Head of caudate nucleus (tissue), 42 donors: ENCODE measurements at places on chromosomes 1 and 21.
A peak's percentile ranks its signal among the peaks of the same experiment; 100 is the strongest.

DNA sequence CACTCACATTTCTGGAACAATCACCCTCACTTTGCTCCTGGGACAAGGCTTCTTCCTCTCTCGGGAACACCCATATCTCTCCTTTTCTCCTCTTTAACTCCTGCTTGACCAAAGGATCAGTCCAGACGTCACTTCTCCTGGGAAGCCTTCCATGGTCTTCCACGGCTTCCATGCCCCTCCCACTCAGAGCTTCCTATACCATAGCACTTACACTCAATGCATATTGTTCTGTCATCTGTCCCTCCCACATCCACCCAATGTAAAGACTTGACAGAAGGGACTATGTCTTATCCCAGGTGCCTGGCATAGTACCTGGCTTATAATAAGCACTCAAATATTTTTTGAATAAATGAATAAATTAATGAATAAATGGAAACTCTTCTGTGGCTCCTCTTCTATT is 28.2 kb downstream of the CD34 start:
- no peak for DNase-seq

GRCh38 chr1:54157401-54157800 is 4.6 kb upstream of the CDCP2 start:
- no peak for DNase-seq

DNA sequence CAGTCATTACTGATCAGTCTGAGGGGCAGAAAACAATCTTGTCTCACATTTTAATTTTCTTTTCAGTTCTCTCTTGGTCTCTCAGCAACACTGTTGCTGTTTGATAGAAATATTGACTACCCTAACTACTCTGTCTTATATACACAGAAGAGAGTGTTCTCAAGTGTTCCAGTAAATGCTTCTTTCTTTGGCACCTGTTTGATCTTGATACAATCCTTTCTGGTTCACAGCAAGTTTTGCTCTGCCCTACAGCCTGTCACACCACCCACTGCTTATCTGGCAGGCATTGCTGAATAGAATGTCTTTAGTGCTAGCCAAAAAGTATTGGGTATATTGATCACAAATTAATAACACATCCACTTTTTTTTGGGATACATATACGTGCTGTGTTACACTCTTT is 75.7 kb upstream of the WLS start:
- no peak for DNase-seq

GRCh38 chr1:230507666-230508402 is 81.7 kb upstream of the PGBD5 start:
- DNase-seq, result peak; percentile 79

DNA sequence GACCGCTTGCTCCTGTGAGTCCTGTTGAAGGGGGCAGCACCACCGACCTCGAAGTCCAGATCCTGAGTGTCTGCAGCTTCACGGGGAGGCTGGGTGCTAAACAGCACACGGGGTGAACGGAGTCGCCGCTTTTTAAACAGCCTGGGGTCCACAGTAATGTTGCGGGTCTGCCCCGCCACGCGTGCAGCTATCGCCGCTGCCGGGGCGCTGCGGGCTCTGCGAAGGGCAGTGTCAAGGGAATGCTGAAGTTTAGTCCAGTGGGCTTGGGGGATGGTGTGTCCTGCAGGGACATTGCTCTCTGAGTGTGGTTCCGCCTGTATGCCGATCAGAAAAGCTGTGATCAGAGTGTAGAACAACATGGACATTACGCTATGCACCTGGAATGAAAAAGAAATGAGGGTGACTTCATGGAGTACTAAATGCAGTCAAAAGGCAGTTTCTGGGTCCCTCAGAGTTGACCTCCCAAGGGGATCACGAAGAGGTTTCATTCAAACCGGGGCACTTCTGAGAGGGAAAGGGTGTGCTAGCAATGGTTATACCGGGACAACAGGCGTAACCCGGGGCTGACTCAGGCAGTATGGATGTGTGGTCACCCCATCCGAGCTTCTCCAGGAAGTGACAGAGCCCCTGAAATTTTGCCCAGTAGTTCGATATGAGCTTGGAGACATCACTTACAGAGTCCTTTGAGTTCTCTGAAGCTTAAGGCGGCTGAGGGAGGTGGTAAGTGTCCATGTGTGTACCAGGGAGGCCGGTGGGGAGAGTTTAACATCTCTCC is 51.4 kb downstream of the NGF start:
- no peak for DNase-seq

DNA sequence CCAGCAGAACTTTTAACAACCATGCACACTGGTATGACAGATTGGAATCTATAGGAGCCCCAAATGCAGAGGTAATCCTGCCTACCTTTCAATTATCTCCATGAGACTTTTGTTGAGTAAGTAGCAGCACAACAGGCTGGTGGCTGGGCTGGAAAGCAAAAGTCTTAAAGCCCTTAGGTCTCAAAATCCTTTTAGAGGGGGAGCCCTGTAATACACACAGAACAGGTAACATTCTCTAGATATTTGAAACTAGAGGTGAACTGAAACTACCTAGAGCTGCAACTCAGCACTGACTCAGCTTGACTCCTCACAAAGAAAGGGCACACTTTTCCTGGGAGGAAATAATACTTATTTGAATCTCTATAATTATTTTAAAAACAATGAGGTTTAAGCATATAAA is 71.5 kb downstream of the CLCA4 start:
- no peak for DNase-seq

- DNase-seq, result no peak
Measured at GRCh38 chr1:28926629-28927265, 12.4 kb downstream of the EPB41 start.

DNA sequence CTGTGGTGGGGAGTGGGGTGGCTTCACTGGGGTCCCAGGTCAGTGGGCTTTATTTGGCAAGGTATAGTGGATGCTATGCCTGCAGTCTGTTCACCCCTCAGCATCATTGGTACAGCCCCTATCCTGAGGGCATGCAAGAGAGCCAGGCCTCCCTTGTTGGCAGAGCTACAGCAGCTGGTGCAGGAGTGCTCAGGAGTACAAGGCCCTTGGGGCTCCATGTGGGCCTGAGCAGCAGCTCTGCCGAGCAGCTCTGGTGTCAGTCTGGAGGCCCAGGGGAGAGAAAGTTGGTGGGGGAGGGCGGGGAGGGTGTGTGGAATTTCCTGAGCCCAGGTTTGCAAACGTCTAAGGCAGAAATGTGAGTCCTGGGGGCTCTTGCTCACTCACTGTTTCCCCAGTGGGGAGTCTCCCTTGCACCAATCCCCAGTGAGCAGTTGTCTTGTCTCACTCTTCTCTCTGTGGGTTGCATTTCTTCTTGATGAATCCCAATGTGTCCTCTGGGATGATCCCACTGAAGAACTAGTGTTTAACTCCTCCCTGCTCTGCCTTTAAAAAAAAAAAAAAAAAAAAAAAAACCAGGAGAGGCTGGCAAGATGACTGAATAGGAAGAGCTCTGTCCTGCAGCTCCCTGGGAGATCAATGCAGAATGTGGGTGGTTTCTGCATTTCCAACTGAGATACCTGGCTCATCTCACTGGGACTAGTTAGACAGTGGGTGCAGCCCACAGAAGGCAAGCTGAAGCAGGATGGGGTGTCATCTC is 39.5 kb upstream of the CYP4X1 start:
- DNase-seq, result no peak

- DNase-seq, result peak; percentile 66
Measured at GRCh38 chr21:35840197-35840799, 220.0 kb downstream of the SETD4 start.

- no peak for DNase-seq
Measured at GRCh38 chr1:51649593-51650091, 32.8 kb downstream of the OSBPL9 start.

DNA sequence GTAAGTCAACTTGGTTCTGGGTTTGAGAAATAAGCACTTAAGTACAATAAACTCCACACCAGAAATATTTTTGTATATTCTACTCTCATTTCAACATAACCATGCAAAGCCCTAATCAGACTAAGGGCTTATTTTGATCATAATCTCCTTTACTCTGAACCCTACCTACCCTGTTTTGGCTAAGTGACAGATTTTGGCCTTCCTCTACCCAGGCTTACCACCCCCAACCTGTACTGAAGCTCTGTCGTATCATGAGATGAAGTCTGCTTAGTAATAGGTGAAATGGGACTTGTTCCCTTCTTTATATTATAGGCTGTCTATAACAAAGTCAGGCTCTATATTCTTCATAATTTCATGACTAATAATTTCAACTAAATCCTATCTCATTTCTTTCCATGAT is 135.5 kb downstream of the RERE start:
- DNase-seq, result no peak

DNA sequence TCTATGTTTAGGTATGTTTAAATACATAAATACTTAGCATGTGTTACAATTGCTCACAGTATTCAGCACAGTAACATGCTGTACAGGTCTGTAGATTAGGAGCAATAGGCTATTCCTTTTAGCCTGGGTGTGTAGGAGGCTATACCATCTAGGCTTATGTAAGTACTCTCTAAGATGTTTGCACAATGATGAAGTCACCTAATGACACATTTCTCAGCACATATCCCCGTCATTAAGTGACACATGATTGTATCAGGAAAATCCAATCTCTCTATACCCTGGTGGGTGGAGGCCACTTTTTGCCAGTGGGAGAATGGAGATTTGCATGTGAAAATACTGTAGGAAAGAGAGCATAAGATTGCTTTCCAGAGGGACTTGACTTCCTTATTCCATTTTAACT is 5.5 kb upstream of the TEDDM1 start:
- no peak for DNase-seq

- DNase-seq, result peak; percentile 33
Measured at GRCh38 chr1:36342426-36343185, 19.2 kb upstream of the EVA1B start.

GRCh38 chr1:173562813-173563212 is 40.1 kb downstream of the SLC9C2 start:
- DNase-seq, result no peak

GRCh38 chr1:221886743-221887414 is 145.0 kb upstream of the DUSP10 start:
- DNase-seq, result no peak

DNA sequence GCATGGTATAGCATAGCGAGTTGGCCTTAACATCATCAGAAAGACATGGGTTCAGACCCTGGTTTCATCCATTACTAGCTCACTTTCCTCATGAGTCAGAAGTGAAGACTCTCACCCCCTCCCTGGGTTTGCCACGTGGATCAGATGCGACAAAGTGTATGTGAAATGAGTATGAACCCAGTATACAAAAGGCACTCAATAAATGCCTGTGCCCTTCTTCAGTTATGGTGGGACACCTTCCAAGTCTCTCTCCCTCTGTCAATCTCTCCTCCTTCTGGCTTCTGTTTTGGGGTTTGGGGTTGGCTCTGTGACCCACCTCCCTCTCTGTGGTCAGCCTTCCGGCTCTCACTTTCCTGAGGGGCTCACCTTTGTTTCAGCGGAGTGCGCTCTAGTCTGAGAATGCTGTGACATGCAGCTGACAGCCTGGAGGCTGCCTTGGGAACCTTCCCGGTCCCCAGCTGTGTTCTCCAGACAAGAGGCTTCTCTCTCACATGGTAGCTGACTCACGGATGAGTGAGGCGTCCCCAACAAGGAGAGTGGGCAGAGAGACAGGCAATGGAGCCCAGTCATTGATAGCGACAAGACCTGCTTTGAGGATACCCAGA is 155.0 kb upstream of the EDN2 start:
- DNase-seq, result peak; percentile 74

DNA sequence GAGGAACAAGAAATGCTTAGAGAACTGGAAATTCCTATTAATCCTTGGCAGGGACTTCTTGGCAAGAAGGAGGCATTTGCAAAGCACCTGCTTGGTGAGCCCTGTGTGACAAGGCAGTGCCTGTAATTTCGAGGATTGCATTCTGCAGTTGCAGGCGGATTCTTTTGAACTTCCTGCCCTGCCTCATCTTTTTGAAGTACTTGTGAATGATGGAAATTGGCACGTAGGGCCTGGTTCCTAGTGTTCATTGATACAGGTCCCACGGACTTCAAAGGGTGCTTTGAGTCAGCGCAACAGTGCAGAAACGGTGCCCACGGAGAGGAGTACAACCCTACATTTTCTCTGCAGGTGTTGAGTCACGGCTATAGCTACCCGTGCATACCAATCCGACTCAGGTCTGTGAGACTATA is 6.4 kb downstream of the HUNK start:
- peak; percentile 11 for DNase-seq

GRCh38 chr1:2160451-2161300 is 33.9 kb downstream of the FAAP20 start:
- peak; percentile 67 for DNase-seq

GRCh38 chr1:16621300-16621658 is 7.9 kb upstream of the NBPF1 start:
- DNase-seq, result no peak

DNA sequence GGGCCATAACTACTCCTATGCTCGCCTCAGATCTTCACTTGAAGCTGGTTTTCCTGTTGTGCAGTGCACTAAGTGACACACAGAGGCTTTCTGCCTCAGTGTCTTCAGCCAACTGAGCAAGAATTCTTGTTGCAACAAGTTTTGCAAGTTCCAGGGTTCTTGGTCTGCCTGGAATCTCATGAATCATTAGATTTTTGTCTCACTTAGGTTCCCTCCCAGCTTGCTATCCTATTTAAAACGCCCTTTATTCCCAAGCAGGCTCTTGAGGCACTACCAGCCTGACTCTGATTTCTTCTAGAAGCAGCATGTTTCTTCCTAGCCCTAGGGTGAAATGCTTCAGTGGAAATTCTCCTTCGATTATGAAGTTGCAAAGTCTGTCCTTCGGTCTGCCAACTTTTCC is 158.8 kb downstream of the C1orf21 start:
- DNase-seq, result no peak

DNA sequence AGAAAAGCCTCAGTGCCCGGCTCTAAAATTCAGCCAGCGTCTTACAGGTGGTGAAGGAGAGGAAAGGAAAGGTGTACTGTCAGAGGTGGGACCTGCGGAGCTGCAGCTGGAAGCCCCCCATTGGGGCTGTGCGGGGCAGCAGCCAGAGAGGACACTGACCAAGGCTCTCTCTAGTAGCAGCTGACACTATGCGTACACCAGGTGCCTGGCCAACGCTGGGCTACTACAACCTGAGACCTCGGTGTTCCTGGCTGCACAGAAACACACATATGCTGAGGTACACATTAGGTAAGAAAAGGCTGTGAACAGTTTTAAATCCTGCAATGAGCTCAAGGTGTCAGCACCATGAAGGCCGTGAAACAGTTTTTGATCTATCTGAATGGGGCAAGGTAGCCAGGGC is 55.5 kb upstream of the EDN2 start:
- no peak for DNase-seq

DNA sequence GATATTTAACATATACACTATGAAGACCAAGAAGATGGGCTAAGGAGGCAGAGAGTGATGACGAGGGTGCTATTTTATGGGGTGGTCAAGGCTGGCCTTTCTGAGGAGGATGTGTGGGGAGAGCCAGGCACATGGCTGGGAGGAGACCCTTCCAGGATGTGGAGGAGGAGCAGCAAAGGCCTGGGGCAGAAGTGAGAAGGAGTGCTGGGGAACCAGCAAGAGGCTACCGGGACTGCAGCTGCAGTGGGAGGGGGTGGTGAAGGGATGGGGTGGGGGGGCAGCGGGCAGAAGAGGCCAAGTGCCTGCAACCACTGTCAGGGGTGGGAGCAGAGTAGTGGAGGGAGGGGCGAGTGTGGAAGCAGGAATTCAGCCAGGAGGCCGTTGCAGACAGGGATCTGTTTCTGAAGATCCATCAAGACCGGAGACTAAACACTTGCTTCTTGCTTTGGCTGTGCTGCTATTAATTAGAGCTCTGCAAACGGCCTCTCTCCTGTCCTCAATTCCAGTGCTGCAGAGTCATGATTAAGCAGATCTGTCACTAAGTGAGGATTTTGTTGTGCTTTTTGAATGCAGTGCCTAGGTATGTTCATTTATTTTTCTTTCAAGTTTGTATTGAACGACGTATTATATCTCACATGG is 89.9 kb downstream of the IER5 start:
- DNase-seq, result no peak

- DNase-seq, result no peak
Measured at GRCh38 chr1:201597551-201598230, 58.8 kb downstream of the NAV1 start.
